ENCODE measurements at places on chromosomes 5 and 9. TPM values are rescaled to one million over a fixed set of nuclear protein-coding genes. Genes with fewer than 3 reads are reported as not detected.
A peak's percentile ranks its signal among the peaks of the same experiment; 100 is the strongest.

- H3K27me3 ChIP-seq = no peaks in the 10 kb centered on the region
- H3K4me1 ChIP-seq = no peaks in the 10 kb centered on the region
- no peaks in the 10 kb centered on the region for H3K36me3 ChIP-seq
- DNase-seq = no peak
- H3K4me3 ChIP-seq = no peak overlapping the region
These were observed 357.8 kb upstream of the CCNG1 start for GRCh38 chr5:163079618-163080017.

- no peaks in the 10 kb centered on the region for H3K36me3 ChIP-seq
- no peak overlapping the region for H3K4me3 ChIP-seq
- DNase-seq = peak; percentile 42
- no peaks in the 10 kb centered on the region for H3K27me3 ChIP-seq
These were observed 235.0 kb upstream of the VLDLR start for GRCh38 chr9:2386566-2386965.

Gene ECSCR
- not detected for total RNA-seq

DNA sequence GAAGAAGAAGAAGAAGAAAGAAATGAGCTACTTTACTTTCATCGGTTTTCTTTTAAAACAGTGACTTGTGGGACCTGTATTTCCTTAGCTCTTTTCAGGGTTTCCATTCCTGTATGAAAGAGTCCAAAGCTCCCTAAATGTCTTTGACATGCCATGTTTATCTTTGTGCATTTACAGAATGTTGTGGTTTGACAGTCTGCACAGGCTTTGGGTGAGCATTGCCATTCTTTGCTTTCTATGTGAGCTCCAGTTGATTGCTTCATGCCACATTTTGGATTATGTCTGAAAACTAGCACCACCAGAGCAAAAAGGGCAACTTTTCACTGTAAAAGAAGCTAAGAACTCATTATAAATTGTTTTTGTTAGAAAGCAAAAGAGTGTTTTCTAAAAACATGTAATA, 733.4 kb downstream of the TLE4 start:
- H3K4me1 ChIP-seq = no peaks in the 10 kb centered on the region
- H3K4me3 ChIP-seq = no peak overlapping the region
- no peaks in the 10 kb centered on the region for H3K27me3 ChIP-seq
- no peak for DNase-seq
- no peak overlapping the region for H3K27ac ChIP-seq

DNA sequence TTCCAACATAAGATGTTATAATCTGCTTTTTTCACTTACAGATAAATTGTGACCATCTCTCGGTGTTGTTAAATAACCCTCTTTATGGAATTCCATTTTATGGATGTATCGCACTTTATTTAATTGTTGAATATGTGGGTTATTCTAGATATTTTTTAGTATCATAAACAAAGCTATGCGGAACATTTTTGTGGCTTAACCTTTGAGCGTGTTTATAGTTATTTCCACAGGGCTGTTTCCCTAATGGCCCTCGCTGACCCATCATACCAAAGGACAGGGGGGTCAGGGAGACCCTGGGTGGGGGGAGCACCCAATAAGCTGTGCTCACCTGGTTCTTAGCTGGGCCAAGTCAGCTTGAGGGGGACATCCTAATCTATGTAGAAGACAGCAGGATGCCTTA, 65.3 kb downstream of the NDST1 start:
- H3K27me3 ChIP-seq = no peaks in the 10 kb centered on the region
- H3K4me1 ChIP-seq = no peaks in the 10 kb centered on the region
- DNase-seq = no peak
- H3K4me3 ChIP-seq = no peak overlapping the region
- H3K27ac ChIP-seq = no peak overlapping the region

- H3K4me1 ChIP-seq = no peaks in the 10 kb centered on the region
- no peak for DNase-seq
- no peak overlapping the region for H3K27ac ChIP-seq
- peaks cover 91% of the 10 kb centered on the region for H3K36me3 ChIP-seq
- no peak overlapping the region for H3K4me3 ChIP-seq
- H3K27me3 ChIP-seq = no peaks in the 10 kb centered on the region
These were observed 10.5 kb upstream of the SCAI start for GRCh38 chr9:125153712-125154367.

DNA sequence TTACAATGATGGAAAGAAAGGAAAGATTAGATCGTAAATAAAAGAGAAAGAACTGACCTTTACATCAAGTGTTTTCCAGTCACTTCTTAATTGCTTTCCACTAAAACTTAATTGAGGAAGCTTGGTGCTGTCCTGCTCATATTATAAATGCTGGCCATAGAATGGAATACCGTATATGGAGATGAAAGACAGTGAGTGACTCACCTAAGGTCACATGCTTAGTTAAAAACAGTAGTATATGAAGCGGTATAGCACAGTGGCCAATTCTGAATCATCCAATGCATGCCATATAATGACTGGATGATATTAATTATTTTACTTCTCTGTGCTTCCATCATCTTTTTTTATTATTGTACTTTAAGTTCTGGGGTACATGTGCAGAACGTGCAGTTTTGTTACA, 482.4 kb upstream of the SGCD start:
- H3K36me3 ChIP-seq = no peaks in the 10 kb centered on the region
- H3K4me3 ChIP-seq = no peak overlapping the region
- no peak for DNase-seq
- H3K27ac ChIP-seq = no peak overlapping the region

- H3K36me3 ChIP-seq = no peaks in the 10 kb centered on the region
- DNase-seq = no peak
- H3K27ac ChIP-seq = no peak overlapping the region
- no peak overlapping the region for H3K4me3 ChIP-seq
These were observed 102.3 kb upstream of the GRIN3A start for GRCh38 chr9:101840694-101841188.

GRCh38 chr5:76681287-76681686, 34.6 kb upstream of the F2R start:
- peaks cover 6% of the 10 kb centered on the region for H3K4me1 ChIP-seq
- no peak overlapping the region for H3K4me3 ChIP-seq
- peaks cover 45% of the 10 kb centered on the region for H3K36me3 ChIP-seq
- H3K27me3 ChIP-seq = no peaks in the 10 kb centered on the region

DNA sequence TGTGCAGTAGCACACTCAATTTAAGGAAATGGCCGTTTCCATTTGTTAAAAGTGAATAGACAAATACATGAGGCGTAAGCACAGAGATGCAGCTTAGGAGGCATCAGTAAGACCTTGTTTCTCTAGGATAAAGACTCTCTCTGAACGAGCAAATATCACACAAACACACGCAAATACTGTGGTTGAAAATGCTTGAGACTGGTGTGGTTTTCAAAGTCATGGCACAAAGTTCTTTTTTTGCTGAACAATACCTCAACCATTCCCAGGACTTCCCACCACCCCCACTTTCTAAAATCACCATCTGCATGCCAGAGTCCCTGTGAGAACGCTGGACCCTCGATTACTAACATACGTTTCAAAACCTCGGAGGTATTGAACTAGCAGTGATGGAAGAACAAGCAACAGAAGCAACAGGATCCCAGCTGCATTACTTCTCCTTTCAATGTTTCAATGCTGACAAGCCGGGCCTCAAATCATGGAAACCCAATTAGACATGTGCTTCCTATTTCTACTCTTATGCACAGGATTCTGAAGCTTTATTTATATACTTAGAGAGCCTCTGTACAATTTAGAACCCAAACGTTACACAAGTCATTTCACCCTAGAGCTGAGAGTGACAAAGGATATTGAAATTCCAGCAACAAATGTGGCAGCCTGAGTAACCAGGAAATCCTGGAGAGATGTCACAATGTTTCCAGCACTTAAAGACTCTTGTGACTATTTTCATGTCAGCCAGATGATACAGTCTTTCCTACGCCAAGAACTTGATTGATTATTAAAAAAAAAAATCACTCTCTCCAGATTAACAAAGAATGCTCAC, 63.9 kb downstream of the CDC14B start:
- no peak overlapping the region for H3K4me3 ChIP-seq
- DNase-seq = no peak
- peaks cover 3% of the 10 kb centered on the region for H3K4me1 ChIP-seq
- H3K27me3 ChIP-seq = no peaks in the 10 kb centered on the region
- no peak overlapping the region for H3K27ac ChIP-seq

Gene IRX2
- total RNA-seq = 7.0 TPM

Gene DAB2
- 43.0 TPM for total RNA-seq

DNA sequence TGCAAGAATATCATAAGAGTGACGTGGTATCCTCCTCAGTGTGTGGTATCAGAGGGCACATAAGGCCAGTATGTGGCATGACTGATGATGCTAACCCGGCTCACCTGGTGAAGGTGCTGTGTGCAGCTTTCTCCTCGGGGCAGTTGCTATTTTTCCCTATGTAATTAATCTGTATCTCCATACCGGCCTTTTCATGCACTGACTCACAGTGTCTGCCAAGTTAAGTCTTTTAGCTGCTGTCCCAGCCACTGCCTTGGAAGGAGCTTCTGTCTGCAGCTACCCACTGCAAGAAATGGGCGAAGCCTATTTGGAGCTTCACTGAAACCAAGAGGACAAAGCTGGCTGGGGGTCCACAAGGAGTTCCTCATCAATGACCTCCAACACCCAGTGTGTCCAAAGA, 46.0 kb downstream of the NXNL2 start:
- peaks cover 5% of the 10 kb centered on the region for H3K4me1 ChIP-seq
- no peak overlapping the region for H3K4me3 ChIP-seq
- H3K27me3 ChIP-seq = no peaks in the 10 kb centered on the region
- H3K36me3 ChIP-seq = no peaks in the 10 kb centered on the region
- no peak for DNase-seq

- no peak overlapping the region for H3K27ac ChIP-seq
- H3K4me1 ChIP-seq = peaks cover 13% of the 10 kb centered on the region
These were observed 26.3 kb downstream of the MSX2 start for GRCh38 chr5:174750711-174751110.

DNA sequence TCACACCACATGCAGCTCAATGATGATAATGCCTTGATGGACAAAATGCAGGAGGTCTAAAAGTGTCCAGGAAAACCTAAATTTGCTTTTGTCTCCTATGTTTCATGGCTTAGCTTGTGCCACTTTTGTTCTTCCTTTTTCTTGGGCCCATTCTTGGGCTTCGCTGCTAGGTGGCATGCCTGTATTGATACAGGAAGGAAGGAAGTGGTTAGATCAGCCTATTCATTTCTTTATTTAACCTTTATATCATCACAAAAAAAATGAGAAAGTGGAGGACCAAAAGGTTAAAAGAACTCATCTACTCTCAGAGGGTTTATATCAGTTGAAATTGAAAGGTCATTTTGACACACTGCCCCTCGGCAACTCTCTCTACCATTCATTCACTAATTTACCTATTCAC, 260.2 kb downstream of the ARHGAP26 start:
- no peak overlapping the region for H3K27ac ChIP-seq
- H3K27me3 ChIP-seq = no peaks in the 10 kb centered on the region
- no peak for DNase-seq
- peaks cover 18% of the 10 kb centered on the region for H3K4me1 ChIP-seq
- H3K36me3 ChIP-seq = no peaks in the 10 kb centered on the region
- H3K4me3 ChIP-seq = no peak overlapping the region

Gene NOXA1
- total RNA-seq = 43.2 TPM

DNA sequence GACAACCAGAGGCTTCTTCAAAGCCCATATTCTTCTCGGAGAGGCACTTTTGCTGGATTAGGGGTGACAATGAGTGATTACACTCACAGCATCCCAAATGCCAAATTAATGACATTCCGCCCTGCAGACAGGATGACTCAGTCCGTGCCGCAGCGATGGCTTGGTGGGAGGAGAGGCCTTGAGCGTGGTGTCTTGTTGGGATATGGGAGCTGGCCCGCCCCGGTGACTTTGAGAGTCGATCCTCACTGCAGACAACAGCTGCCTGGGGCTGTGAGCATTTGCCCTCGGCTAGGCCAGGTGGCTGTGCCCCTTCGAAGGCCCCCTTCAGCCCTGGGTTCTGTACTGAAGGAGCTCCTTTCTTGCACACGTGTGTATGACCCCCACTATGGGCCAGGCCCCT, 29.8 kb downstream of the OLFM1 start:
- H3K4me1 ChIP-seq = no peaks in the 10 kb centered on the region
- H3K27ac ChIP-seq = no peak overlapping the region
- DNase-seq = no peak
- no peaks in the 10 kb centered on the region for H3K36me3 ChIP-seq
- H3K27me3 ChIP-seq = no peaks in the 10 kb centered on the region

DNA sequence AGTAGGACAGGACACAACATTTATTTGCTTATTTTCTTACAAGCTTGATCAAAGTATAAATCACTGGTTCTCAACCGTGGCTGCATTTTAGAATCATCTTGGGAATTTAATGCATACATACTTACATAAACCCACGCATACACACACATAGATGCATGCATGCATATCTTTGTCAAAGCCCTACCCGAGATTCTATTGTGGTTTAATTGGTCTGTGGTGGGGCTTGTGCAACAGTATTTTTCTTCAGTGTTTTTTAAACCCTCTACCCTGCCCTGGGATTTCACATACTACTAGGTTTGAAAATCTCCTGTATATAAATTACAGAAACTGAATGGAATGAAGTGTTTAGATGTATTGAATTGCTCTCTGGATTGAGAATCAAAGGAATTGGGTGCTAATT, 1166.2 kb downstream of the MAT2B start:
- H3K36me3 ChIP-seq = no peaks in the 10 kb centered on the region
- H3K4me1 ChIP-seq = no peaks in the 10 kb centered on the region
- no peak for DNase-seq
- H3K27me3 ChIP-seq = no peaks in the 10 kb centered on the region
- H3K4me3 ChIP-seq = no peak overlapping the region

Gene SLCO4C1
- 0.73 TPM for total RNA-seq

DNA sequence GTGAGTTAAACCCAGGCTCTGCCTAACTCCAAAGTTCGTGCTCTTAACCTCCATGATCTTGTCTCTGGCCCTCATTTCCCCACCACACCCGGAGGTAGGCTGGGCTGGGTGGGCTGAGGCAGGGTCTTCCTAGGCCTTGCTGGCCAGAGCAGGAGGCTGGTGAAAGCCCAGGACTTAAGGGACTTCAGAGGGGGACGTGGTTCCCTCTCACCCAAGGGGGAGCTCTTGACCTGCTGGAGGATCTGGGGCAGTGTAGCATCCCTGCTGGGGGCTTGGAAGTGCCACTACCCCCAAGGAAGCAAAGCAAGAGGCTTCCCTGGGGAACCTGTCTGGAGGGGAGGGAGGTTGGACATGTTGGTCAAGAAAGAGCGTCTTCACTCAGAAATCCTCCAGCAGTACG, 14.7 kb downstream of the PITX1 start:
- no peaks in the 10 kb centered on the region for H3K27me3 ChIP-seq
- peaks cover 54% of the 10 kb centered on the region for H3K4me1 ChIP-seq
- H3K27ac ChIP-seq = peak overlapping the region; percentile 70
- peak; percentile 20 for DNase-seq
- no peaks in the 10 kb centered on the region for H3K36me3 ChIP-seq

GRCh38 chr9:81498576-81498975, 190.8 kb downstream of the TLE1 start:
- H3K27ac ChIP-seq = no peak overlapping the region
- H3K27me3 ChIP-seq = no peaks in the 10 kb centered on the region

DNA sequence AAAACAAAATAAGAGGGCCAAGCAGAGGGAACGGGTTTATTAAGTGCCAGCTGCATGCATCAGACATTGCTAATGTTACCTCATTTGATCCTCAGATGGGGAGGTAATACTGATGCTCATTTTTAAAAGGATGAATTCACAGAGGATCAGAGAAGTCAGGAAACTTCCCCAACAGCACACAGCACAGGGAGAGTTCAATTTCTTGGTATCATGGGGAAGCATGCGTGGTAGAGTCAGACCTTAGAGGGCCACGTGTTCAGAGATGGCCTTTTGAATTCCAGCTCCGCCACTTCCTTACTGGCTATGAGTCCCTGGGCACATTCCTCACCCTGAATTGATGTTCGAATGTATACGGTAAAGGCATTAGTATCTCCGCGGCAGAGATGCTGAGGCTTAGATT, 108.3 kb downstream of the MYO10 start:
- H3K27ac ChIP-seq = no peak overlapping the region
- no peaks in the 10 kb centered on the region for H3K4me1 ChIP-seq
- H3K36me3 ChIP-seq = no peaks in the 10 kb centered on the region
- no peak overlapping the region for H3K4me3 ChIP-seq
- H3K27me3 ChIP-seq = no peaks in the 10 kb centered on the region

Measured in stomach (tissue), 19 donors.